Adrenal gland (tissue), 19 donors: ENCODE measurements at places on chromosomes 12 and 14. TPM values are rescaled to one million over a fixed set of nuclear protein-coding genes. Genes with fewer than 3 reads are reported as not detected.

The FOXN4 gene
- polyA plus RNA-seq = not detected

DNA sequence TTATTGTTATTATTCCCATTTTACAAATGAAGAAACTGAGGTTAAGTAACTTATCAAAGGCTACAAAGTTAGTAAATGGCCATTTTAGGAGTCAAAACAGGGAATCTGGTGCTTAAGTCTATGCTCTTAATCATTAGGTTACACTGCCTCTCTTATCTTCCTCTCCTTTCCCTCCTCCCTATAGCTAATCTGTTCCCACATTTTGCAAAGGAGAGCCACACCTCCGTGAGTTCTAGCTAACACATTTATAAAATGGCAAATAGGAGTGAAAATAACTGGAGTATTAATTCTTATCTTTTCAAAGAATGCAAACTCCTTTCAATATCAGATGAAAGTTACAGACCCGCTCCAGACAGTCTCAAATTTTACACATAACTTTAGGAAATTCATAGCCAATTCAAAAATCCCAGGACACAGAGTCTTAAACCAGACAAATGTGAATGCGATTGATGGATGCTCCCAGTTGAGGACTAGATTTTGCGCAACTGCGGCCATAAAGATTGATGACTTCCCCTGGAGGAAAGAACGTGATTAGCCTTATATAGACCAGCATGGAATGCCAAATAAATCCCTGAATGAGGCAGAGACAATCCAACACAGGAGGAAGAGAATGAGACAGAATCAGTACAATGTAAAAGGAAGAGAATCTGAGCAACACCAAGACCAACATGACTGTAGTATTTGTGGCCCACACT is 225.0 kb upstream of the ARID2 start:
- DNase-seq = no peak

The NGB gene
- 15.4 TPM for polyA plus RNA-seq

DNA sequence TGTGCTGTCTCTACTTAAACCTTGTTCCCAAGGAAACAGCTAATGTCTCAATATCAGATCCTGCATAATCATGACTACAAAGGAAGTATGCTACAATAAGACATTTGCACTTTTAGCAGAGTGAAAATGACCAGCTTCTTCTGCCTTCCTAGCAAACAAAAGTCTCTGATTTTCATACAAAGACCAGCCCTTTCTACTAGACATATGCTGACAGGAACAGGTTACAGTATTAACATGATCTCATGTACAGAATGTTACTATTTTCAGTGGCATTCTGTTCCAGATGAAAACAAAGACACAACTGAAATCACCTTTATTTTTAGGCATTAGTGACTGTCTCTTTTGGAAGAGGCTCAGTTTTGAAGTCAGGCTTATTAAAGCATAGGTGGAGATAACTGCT is 228.6 kb downstream of the MED13L start:
- no peak for DNase-seq

DNA sequence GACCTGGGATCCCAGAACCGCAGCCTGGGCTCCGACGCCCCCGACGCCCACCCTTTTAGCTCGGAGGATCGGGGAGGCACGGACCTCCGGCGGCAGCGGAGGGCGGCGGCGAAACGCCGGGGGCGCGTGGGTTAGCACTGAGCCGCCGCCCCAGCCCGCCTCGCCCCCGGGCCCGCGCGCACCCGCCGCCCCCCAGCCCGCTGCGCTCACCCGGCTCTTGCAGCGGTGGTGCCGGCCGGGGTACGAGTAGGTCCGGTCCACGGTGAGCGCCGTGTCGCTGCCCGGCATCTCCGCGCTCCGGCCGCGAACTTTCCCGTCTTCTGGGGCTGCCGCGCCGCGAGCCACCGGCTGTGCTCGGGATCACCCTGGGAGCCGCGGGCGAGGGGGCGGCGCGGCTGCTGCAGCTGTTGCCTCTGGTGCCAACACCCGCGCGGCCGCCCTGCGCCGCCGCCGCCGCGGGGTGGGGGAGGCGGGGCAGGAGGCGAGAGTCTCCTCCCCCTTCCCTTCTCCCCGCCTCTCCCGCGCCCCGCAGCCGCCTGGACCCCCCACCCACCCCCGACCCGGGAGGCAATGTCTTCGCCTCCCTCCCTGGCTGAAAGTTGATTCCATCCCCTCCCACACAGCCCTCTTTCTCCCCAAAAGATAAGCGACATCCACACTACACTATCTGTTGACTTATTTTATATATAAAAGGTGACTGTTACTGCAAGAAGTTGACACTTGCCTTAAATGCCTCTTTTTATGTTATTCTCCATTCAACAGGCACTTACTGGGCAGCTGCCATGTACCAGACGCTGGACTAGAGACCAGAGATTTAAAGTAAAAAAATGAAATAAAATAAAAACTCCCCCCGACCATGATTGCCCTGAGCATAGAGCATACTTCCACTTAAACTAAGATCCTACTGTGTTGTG is at the start of gene TMCC3:
Gene TMCC3, minus strand, starts transcription at position 415 of the 914 bp plus-strand sequence. Its CDS starts 127 bp downstream, at position 288.
- DNase-seq = peak; percentile 43

The RTL1 gene
- polyA plus RNA-seq = 1.0 TPM

DNA sequence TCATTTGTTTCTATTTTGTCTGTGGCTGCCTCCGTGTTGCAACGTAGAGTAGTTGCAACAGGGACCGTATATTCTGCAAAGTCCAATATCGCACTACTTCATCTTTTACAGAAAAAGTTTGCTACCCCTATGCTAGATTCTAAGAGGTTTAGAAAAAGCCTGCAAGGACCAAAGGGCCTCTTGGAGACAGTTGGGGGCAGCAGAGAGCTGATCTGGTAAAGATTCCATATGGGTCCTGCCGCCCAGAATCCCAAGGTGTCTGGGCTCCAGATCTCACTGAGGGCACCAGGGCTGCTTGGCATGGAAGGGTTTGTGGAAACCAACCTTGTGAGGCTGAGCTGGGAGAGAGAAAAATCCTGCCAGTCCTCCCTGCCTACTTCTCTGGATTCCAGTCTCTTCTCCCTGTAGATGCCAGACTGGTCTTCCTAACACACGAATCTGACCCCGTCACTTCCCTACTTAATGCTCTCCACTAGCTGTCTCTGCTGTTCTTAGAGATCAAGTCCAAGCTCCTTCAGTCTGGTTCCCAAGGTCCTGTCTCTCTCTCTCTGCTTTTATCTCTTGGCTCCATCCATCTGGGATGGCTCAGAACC is 74.6 kb downstream of the GLRX5 start:
- peak; percentile 57 for DNase-seq

GRCh38 chr14:64702493-64703394 is 1.5 kb upstream of the PLEKHG3 start:
- no peak for DNase-seq

The CCDC175 gene
- 0.77 TPM for polyA plus RNA-seq

The LRFN5 gene
- 3.5 TPM for polyA plus RNA-seq

The TAS2R30 gene
- not detected for polyA plus RNA-seq

- peak; percentile 82 for DNase-seq
These were observed 55.3 kb downstream of the VCPKMT start for GRCh38 chr14:50060871-50061663.

GRCh38 chr12:75579552-75579951 is 68.1 kb upstream of the KRR1 start:
- DNase-seq = no peak

The DENR gene
- 21.9 TPM for polyA plus RNA-seq

- peak; percentile 29 for DNase-seq
These were observed 494 bp downstream of the TMTC3 start for GRCh38 chr12:88142610-88142991.

- no peak for DNase-seq
These were observed 6.3 kb downstream of the DCN start for GRCh38 chr12:91176358-91176757.

DNA sequence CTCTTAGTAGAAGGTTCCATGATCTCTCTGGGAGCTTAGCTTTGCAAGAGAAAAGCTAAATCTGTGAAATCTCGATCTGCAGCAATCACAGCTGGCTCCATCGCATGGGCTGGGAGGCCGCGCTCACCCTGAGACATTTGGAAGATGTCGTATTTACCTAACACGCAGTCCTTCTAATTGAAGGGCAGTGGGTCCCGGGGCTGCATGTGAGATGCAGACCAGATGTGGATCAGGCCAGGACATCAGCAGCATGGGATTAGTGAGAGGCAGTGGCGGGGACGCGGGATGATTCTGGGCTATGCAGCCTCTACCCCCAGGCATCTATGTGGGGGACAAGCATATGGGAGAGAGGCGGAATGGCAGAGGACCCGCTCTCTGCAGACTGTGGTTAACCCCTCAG is 312.4 kb upstream of the RTL1 start:
- no peak for DNase-seq

- no peak for DNase-seq
These were observed 145.5 kb downstream of the PRKCH start for GRCh38 chr14:61466905-61467280.

DNA sequence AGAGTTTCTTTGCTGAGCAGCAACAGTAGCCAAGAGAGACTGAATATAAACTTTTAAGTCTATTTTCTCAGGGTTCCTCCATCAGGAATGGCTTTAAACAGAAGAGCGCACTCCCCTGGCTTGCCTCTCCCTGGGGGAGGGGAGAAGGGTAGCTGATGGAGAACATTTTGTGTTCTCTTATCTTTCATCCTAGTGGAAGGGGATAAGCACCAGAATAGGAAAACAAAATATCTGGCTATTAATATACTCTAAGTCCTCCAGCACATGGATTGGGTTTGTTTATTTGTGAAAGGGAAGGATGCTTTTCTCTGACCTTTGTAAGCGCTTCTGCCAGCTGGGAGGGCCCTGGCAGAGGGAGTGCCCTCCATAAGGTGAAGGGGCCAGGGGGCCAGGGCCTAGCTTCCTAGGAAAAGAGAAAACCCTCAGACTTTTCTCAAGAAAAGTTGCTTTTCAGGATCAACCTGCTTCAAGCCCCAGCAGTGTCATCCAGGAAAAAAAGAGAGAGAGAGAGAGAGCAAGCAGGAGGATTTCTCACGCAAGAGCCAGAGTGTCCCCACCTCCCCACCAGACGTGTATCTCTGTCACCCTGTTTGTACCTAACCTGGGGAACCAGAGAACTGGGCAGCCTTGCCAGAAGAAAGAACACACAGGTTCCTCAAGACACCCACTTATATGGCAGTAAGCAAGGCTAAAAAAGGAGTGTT is 34.3 kb upstream of the ATP2A2 start:
- no peak for DNase-seq

The PRR4 gene
- 36.7 TPM for polyA plus RNA-seq

The TGFB3 gene
- 29.1 TPM for polyA plus RNA-seq

The KRT83 gene
- polyA plus RNA-seq = not detected

The GPRC5A gene
- polyA plus RNA-seq = 2.0 TPM

The DBX2 gene
- polyA plus RNA-seq = 0.16 TPM

- no peak for DNase-seq
These were observed 13.1 kb downstream of the ITGA7 start for GRCh38 chr12:55694651-55695050.

The SLC38A4 gene
- polyA plus RNA-seq = 0.44 TPM

- DNase-seq = no peak
These were observed 32.3 kb downstream of the PROX2 start for GRCh38 chr14:74843653-74844052.

The TAS2R10 gene
- polyA plus RNA-seq = 0.40 TPM

The DIO2 gene
- 0.77 TPM for polyA plus RNA-seq

- no peak for DNase-seq
These were observed 20.6 kb upstream of the APOLD1 start for GRCh38 chr12:12764824-12765223.

GRCh38 chr14:76955575-76956315 is 72.8 kb downstream of the IRF2BPL start:
- DNase-seq = no peak

DNA sequence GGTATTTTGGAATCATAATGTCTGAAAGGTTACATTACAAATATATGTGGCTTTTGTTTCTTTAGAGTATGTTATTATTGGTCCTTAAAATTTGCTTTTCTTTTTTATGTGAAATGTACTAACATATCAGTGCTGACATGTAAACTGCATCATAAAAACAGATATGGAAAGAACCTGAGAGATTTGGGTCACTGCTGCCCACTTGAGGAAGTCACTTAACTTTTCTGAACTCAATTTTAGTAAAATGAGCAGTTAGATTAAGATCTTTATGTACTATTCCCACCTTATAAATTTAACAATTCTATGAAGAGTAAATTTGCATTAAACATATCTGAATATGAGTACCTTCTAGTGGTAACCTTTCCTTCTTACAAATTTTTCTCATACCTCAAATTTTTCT is 7.5 kb downstream of the PTGR2 start:
- no peak for DNase-seq

GRCh38 chr12:3081091-3081490 is 3.9 kb downstream of the TSPAN9 start:
- DNase-seq = no peak

The BCAT1 gene
- 2.1 TPM for polyA plus RNA-seq

The REM2 gene
- 0.64 TPM for polyA plus RNA-seq

GRCh38 chr12:46209914-46210872 is 58.6 kb downstream of the SLC38A1 start:
- no peak for DNase-seq

The EXOC3L4 gene
- 4.3 TPM for polyA plus RNA-seq

DNA sequence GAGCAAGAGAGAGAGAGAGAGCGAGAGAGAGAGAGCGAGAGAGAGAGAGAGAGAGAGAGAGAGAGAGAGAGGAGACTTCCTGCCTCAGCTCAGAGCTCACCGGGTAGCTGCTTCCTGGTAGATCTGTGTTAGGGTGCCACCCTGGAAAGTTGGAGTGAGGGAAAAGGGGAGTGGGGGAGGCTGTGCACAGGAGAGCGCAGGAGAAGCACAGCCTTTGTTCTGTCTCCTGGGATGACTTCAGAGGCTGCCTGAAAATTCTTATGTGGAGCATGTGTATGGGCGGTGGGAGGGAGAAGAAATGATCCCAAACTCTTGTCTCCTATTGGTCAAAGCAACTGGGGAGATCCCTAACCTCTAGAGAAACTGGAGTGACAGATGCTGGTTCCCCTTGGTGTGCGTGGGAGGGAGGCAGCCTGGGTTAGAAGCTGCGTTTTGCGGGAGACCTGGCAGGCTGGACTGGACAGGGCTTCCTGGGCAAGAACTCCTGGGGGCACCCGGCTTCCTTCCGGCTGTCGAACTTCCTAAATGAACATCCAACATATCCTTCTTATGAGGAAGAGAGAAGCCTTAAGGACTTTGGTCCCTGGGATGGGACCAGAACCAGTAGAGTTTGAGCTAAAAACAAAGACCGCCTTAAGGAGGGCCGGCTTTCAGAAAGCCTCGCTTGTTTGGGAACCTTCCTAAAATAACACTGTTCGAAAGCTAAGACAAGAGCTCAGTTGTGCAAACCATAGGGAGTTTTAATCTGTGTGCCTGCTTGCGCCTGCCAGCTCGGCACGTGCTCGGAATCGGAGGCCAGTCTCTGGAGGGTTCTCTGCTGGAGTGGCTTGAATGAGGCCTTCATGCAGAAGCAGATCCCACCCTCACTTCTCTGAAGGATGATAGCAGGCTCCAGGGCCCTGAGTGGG is 30.4 kb upstream of the BEGAIN start:
- DNase-seq = peak; percentile 13

The DLK1 gene
- 426 TPM for polyA plus RNA-seq
